ENCODE measurements at places on chromosomes 3 and 15. TPM values are rescaled to one million over a fixed set of nuclear protein-coding genes. Genes with fewer than 3 reads are reported as not detected.

Gene COX17
- 24.5 TPM for total RNA-seq

Gene PRTG
- total RNA-seq, result 4.7 TPM

Gene GOLGA6D
- under 0.01 TPM for total RNA-seq

Gene CATSPER2
- 3.1 TPM for total RNA-seq

Gene GPR171
- total RNA-seq, result 1.6 TPM

Gene CAMK2N2
- not detected for total RNA-seq

Gene C3orf20
- total RNA-seq, result 0.52 TPM

Gene C15orf39
- total RNA-seq, result 2.6 TPM

Gene SAXO2
- total RNA-seq, result 0.52 TPM

Gene CHDH
- 0.52 TPM for total RNA-seq

Gene ARPC4
- total RNA-seq, result 65.2 TPM

Gene CHST14
- total RNA-seq, result 6.8 TPM

Gene PLOD2
- 22.4 TPM for total RNA-seq

Gene TRH
- 0.52 TPM for total RNA-seq

Gene STXBP5L
- total RNA-seq, result not detected

Gene PLA2G4E
- 0.52 TPM for total RNA-seq

Gene SI
- total RNA-seq, result not detected

Gene ERC2
- total RNA-seq, result 1.0 TPM

Gene FOXB1
- total RNA-seq, result not detected

Gene STRIT1
- total RNA-seq, result 1.0 TPM

Gene HRG
- total RNA-seq, result not detected

Gene GOLGA8R
- total RNA-seq, result 3.1 TPM

Gene CHRD
- 14.1 TPM for total RNA-seq

Data from skeletal muscle tissue (tissue), 5 donors.